CD4-positive, alpha-beta T cell treated with Interleukin-17A for 1 hour (primary cell): ENCODE measurements at places on chromosomes 13 and 19.

- DNase-seq = no peak
Observed at GRCh38 chr13:32976056-32976805, 40.0 kb upstream of the KL start.

DNA sequence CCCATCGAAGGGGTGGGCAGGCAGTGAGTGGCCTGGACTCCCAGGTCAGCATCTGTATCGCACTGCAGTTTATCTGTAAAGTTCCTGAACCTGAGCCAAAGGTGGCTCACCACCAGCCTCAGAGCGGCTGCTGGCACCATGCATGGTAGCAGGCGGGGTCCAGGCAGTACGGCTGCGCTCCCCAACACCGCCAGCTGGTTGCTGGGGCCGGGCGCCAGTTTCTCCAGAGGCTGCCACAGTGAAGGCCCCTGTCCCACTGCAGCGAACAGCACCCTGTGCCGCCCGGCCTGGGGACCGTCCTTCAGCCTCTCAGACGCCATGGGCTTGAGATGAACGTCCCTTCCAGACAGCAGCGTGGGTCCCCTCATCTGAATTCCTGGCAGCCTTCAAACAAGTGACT is 109.8 kb downstream of the KDM4B start:
- DNase-seq = no peak

- no peak for DNase-seq
Observed at GRCh38 chr19:28577666-28578065, 635.3 kb downstream of the UQCRFS1 start.

DNA sequence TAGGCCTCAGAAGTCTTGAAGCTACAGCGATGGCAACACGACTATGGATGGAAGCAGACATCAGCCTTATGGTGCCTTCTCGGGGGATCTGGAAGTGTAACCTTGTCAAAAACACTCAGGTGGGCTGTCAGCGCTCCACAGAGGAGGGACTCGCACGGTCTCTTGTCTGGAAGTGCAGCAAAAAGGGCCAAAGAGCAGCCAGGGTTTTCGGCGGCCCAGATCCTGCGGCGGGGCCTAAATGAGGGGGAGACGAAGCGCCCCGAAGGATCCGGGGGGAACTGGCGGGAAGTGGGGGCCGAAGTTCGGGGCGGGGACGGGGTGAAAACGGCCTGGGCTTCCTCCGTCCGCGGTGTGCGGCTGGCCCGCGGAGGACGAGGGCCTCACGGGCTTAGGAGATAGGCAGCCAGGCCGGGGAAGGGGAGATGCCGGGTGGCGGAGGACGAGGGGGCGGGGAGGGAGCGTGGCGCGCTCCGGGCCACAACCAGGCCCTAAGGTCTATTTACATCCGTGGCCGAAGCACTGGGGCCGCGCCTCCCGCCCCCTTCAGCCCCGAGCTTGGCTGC is 637 bp downstream of the RANBP3 start:
- no peak for DNase-seq

- no peak for DNase-seq
Observed at GRCh38 chr13:27233964-27234363, 17.4 kb upstream of the RPL21 start.
